ENCODE measurements at places on chromosomes 11 and 22.
A peak's percentile ranks its signal among the peaks of the same experiment; 100 is the strongest.

DNA sequence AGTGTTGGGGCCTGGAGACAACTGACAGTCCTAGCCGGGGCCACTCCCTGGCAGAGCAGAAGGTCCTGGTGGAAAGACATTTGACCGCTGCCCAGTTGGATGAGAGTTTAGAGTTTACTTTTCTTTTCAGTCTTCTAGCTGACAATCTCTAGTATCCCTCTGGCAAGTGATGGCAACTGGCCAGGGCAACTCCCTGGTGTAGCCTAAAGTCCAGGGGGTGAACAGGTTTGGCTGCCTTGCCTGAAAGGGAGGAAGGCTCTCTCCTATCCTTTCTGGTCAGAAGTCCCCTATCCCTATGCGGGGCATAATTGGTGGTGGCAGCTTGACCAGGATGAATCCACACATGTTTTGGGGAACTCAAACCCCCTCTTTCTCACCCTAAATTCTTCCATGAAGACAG, 16.8 kb upstream of the MSANTD2 start:
- DNase-seq: no peak

- DNase-seq: no peak
Measured at GRCh38 chr11:74011360-74012073, 2.6 kb upstream of the UCP3 start.

GRCh38 chr11:41005986-41006385, 453.5 kb downstream of the LRRC4C start:
- no peak for DNase-seq

GRCh38 chr22:20155330-20156041, 4.6 kb upstream of the CCDC188 start:
- DNase-seq: no peak

- no peak for DNase-seq
Measured at GRCh38 chr11:17445240-17445795, 31.3 kb downstream of the ABCC8 start.

DNA sequence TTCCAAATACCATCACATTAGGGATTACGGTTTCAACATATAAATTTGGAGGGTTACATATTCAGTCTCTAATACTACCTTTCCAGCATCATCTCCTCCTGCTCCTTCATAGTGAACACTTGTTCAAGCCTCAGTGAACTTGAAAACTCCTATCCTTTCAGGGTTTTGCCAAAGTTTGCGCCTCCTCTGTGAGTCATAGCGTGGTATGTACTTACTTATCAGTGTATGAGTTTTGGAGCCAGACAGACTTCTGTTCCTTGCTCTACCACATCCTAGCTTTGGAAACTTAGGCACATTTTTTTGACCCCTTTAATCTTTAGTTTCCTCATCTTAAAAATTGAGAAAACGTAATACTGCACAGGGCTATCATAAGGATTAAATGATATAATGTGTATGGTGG, 160.1 kb upstream of the ZC3H12C start:
- DNase-seq: no peak

GRCh38 chr22:49849161-49850020, 4.3 kb upstream of the ZBED4 start:
- no peak for DNase-seq

- no peak for DNase-seq
Measured at GRCh38 chr11:11588243-11588642, 33.6 kb downstream of the GALNT18 start.

DNA sequence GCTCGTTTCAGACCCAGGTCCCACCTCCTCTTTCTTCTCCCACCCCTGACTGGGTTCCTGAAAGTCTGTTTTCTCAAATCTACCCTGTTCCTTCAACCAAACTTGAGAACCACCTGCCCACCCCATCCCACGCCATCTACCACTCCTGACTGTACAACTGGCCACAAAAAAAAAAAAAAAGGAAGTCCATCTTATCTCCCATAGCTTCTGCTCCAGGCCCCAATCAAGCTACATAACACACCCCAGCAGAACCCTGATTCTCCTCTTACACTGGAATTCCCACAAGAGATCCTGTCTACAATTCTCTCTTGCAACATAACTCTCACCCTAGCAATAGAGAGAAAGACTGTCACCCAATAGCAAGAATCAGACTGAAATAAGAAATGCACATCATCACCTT, 39.2 kb upstream of the CHST1 start:
- no peak for DNase-seq

GRCh38 chr22:38731703-38732161, 24.1 kb downstream of the SUN2 start:
- DNase-seq: no peak

DNA sequence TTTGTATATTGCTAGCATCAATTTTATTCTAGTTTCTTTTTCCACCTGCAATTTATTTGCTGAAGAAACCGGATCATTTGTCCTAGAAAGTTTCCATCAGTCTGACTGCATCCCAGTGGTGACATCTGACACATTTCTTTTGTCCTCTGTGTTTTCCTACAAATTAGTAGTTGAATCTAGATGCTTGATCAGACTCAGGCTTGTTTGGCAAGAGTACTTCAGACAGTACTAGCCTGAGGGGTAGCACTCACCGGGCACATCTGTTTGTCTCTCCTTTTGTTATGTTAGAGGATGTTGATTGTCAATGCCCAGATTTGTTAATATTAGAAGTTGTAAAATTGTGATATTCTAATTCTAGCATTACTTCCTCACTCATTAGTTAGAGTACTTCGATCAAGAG, 204.8 kb downstream of the SWAP70 start:
- no peak for DNase-seq

DNA sequence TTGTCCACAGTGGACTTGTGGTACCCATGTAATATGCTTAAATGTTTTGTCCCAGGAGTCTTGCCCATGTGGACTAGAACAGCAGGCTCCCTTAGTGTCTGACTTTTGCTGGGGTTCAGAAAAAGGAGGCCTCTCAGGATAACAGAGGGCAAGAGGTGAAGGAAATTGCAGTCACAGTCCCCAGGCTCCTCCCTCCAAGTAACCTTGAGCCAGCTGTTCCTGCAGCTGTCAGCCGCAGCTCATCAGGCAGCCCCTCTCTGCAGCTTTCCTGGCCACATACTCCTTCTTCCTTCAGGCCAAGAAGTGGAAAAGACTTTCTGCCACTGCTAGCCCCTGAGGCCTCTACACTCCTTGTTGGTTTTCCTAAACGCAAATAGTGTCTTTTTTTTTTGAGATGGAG, 6.3 kb upstream of the MYO18B start:
- DNase-seq: no peak

GRCh38 chr11:126756855-126757254, 243.7 kb downstream of the KIRREL3 start:
- no peak for DNase-seq

- DNase-seq: no peak
Measured at GRCh38 chr11:12865863-12866595, 143.1 kb upstream of the RASSF10 start.

- peak; percentile 13 for DNase-seq
Measured at GRCh38 chr22:17159504-17159951, 451 bp upstream of the HDHD5 start.

- DNase-seq: no peak
Measured at GRCh38 chr22:47835726-47836125, 1073.3 kb downstream of the TBC1D22A start.

GRCh38 chr11:65613091-65613928, 711 bp downstream of the MAP3K11 start:
- no peak for DNase-seq

DNA sequence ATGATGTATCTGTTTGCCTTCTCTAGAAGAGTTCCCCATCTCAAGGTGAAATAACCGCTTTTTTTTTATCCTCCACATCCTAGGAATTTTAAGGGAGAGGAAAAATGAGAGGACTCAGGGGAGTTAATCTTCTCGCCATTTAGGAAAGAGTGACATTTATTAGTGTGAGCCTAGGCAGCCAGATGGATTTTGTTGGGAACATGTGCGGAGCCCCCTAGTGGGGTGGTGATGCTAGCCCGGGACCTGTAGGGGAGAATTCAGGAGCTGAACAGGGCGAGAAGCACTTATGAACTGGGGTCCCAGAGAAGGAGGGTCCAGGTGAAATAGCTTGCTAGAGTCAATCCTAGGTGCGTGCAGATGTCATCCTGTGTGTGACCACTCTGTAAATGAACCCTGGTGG, 10.7 kb downstream of the IL17RA start:
- DNase-seq: no peak

DNA sequence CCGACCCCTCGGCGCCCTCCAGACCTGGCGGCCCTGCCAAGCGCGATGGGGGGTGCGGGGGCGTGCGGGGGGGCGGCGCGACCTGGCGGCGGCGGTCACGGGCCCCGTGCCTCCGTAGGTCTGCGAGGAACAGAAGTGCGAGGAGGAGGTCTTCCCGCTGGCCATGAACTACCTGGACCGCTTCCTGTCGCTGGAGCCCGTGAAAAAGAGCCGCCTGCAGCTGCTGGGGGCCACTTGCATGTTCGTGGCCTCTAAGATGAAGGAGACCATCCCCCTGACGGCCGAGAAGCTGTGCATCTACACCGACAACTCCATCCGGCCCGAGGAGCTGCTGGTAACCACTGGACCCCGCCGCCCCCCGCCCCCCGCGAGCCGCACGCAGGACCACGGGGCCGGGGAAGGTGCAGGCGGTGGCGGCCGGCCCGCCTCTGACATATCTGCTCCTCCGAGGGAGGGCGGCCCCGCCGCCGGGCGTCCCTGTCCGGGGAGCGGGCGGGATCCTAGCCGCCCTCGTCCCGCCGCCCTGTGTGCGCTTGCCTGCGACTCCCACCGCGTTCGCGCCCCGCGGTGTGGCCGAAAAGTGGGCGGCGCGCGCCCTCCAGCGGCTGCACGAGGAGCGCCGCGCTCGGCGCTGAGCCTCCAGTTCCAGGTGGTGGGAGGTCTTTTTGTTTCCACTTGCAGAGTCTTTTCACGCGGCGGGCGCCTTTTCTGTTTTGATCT, 2.1 kb downstream of the CCND1 start:
- peak; percentile 54 for DNase-seq

GRCh38 chr22:37036655-37037377, 14.7 kb upstream of the KCTD17 start:
- DNase-seq: no peak

DNA sequence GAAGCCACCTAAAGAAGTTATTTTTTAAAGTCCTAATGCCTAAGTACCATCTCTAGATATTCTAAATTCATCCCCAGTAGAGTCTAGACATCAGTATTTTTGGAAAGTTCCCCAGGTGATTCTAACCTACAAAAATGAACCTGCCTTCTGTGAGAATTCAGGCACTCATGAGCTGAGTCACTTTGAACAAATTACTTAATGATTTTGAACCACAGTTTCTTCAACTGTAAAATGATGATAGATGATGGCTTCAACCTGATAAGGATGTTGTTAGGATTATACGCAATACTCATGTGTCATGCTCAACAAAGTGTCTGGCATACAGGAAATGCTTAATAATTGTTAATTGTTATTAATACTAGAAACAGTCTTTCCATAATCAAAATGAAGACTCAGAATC, 82.8 kb upstream of the OR5AK2 start:
- DNase-seq: no peak

- no peak for DNase-seq
Measured at GRCh38 chr11:65317025-65317786, 2.5 kb downstream of the CDC42EP2 start.

DNA sequence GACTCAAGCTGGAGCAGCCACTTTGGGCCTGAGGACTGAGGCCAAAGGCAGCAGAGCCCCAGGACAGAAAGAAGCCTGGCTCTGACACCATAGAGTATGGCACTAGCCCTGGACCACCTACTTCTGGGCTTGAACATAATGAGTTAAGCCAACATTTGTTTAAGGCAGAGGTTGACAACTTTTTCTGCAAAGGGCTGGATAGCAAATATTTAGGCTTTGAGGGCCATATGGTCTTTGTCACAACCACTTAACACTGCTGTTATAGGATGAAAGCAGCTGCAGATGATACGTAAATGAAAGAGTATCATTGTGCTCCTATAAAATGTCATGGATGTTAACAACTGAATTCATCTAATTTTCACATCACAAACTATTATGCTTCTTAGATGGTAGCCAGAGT, 16.6 kb downstream of the OSBP start:
- DNase-seq: no peak

DNA sequence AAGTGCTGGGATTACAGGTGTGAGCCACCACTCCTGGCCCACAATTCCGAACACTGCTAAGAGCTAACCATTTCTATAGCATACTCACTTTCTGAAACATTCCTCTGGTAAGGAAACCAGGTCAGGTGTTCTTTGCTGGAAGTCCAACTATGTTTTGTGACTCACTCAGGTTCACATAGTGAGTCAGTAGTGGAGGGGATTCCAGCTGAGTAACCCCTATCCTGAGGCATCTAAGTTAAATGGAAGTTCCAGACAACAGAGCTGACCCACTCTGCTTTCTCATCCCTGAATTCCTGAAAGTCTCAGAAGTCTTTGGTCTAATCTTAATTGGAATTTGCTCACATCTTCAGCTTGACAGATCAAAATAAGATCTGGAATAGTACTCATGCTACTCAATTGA, 3.0 kb upstream of the CHRNA10 start:
- no peak for DNase-seq

GRCh38 chr11:96037405-96037949, 113.6 kb upstream of the MTMR2 start:
- DNase-seq: no peak

DNA sequence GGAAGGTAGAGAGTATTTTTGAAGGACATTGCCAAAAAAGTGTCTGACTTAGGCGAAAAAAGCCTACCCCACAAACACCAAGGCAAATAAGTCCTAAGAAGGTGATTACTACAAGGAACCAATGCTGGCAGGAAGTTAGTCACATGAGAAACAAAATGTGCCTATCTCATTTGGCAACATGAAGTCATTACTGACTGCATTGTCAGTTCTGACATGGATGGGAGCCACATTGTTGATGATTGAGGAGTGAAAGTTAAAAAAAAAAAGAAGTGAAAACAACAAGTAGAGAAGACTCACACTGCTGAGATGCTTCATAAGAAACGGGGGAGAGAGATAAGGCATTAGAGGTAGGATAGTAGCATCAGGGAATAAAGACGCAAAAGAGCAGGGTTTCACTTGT, 141.5 kb upstream of the FAT3 start:
- no peak for DNase-seq

- no peak for DNase-seq
Measured at GRCh38 chr11:61049859-61050258, 52.4 kb upstream of the CD5 start.

- no peak for DNase-seq
Measured at GRCh38 chr11:117366248-117366647, 38.6 kb downstream of the CEP164 start.

DNA sequence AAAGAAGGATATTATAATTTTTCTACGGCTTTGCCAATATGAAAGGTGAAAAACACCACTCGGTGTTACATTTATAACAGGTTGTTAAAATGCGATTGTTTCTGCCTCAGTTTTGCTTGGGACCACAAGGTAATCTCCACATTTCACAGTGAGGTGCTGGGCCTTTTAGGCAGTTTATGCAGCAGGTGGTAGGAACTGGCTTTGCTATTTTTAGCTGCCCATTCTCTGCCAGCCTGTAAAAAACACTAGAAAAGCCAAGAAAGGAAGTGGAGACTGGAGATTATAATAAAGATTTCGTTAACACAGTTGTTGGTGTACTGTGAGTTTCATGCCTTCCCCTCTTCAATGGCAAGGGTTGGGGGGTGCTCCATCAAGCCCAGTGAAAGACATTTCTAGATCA, 8.0 kb upstream of the MRPL16 start:
- no peak for DNase-seq

Measured in NCI-H460 (cell line).